ENCODE measurements at places on chromosomes 5 and 9.

- DNase-seq = peak; percentile 89
These were observed 7.5 kb upstream of the GTF3C5 start for GRCh38 chr9:133023117-133023890.

GRCh38 chr5:54136516-54137440 lies 173.6 kb downstream of the ARL15 start:
- DNase-seq = no peak

- no peak for DNase-seq
These were observed 11.0 kb downstream of the TMEM268 start for GRCh38 chr9:114621975-114622609.

DNA sequence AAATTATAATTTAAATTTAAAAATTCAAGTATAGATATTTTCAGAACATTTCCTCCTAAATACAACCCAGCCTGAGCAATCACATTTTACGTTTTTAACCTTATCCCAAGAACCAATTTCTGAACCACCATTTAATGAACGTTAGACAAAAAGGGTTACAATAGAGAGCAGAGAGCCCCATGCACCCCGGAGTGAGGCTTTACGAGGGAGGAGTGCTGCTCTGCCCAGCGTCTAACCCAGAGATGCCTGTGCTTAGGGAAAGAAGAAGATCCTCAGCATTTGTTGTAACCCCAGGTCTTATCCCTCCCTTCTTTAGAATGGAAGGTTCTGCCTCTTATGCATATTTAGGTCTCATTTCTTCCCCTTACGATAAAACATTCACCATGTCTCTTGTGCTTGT lies 169.1 kb downstream of the ICE1 start:
- DNase-seq = no peak

GRCh38 chr9:131693651-131694597 lies 46.0 kb downstream of the RAPGEF1 start:
- no peak for DNase-seq

DNA sequence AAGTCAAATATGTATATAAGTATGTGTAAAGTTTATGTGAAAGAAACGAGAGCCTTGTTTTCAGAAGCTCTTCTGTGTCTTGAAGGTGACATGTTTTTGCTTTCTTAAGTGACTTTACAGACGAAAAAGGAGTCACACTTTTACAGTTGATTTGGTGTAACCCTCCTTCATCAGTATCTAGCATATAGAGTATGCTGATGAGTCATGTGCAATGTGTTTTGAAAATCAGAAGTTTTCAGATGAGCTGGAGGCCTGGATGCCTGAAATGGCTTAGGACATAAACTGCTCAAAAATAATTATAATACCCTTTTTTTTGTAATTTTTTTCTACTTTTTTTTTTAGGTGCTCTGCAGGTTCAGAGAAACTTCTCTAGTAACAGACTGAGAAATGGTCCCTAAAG lies 209.5 kb downstream of the CD180 start:
- DNase-seq = no peak

DNA sequence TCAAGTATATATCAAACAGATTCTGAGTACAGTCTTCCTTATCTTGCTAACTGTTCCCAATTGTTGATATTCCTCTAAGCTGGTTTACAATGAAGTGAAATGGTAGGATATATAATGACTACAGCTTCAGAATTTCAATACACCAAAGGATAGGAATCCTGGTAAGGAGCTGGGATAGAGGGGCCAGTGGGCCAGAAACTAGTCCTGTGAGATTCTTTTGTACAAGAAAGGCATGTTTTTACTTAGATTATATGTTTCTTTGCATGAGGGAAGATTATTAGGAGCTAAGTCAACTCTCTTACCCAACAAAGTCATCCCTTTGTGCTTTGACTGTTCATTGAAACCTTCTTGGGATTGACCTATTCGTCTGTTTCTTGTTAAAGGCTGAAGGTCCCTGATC lies 435.7 kb downstream of the PLK2 start:
- DNase-seq = no peak

DNA sequence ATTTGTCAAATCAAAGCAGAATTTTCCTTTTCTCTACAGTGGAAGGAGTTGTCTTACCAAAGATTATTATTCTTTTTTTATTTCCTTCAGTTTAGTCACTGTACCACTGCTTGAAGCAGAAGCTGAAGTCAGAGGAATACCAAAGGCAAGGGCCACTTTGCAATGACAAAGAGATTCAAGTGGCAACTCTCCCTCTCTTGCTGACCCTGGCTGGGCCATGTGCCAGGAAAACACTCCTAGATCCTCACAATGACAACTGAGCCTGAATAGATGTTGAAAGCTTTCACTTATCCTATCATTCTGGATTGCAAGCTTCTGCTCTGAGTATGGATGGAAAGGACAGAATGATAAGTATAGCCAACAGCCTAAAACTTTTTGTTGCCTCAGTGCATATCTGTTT lies 618.3 kb downstream of the NR2F1-AS1 start:
- DNase-seq = no peak

- DNase-seq = no peak
These were observed 3.1 kb upstream of the DMAC1 start for GRCh38 chr9:7802666-7803065.

DNA sequence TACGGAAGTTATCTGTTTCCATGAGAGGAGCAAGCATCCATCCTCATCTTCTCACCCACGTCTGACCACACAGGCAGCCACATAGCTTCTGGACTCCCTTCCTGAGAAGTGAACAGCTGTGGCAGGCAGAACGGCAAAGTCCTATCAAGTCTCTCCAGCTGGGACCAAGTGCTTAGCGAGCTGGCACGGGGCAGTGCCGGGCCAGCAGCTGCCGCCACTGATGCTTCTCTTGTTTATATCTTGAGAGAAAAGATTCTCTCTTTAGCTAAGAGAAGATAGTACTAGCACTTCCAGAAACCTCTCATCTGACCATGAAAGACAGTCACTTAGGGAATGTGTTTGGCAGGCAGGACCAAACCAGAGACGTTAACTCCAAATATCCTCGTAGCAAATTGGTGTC lies 37.2 kb downstream of the PLAC8L1 start:
- no peak for DNase-seq

DNA sequence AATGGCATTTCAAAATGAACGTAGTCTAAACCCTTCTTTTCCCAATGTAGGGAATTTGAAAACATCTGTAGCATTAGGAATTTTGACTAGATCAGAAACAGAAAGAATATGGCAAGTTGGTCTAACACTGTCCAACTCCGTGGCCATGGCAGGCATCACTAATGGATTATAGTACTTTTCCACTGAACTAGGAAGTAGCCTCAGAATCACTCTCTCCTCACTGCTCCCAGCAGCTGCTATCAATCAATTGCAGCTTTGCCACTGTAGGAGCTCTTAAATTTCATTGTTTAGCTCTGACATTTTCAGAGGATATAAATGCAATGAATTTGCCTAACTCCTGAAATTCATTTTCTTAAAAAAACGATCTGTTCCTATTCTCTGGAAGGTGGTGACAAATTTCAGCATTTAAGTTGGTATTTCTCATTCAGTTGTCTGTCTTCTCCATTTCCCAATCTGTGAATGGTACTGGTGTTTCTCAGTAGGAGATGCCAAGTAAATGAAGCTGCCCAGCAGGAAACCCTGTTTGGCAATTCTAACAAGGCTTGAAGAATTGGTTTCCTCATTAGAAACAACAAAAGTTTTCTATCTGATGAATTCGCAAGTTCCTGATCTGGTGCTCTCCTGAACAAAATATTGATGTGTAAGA lies 64.7 kb downstream of the TLR4 start:
- DNase-seq = no peak

DNA sequence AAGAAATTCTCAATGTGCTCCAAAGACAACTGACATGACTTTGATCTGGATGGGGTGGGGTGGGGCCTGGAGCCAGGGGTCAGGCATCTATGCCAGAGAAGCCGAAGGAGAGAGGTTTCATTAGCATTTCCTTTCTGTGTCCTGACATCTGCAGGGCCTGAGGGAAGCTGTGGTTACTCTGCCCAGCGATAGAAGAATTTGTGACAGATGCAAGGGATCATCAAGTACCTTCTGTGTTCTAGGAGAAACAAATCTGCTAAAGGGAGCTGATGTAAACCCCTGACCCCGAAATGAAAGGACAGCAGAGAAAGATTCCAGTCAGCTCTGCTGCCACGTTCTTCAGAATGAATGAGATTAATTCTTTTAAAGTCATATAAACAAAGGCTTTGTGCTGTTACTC lies 335.7 kb downstream of the PRELID2 start:
- DNase-seq = no peak

GRCh38 chr9:123368536-123369153 lies 12.6 kb downstream of the CRB2 start:
- DNase-seq = no peak

DNA sequence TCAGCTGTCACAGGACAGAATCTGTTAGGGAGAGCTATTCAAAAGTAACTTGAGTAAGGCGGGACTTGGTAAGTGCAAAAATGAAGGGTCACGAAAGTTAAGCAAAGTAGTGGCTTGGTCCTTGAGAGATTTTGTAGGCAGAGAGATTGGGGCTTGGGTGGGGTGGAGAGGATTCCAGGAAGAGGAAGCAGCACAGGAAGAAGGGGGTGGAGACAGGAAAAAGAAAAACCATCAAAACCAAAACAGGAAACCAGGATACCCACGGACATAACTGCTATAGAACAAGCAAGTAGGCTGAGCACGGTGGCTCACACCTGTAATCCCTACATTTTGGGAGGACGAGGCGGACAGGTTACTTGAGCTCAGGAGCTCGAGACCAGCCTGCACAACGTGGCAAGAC lies 3.7 kb downstream of the ROPN1L start:
- peak; percentile 77 for DNase-seq

DNA sequence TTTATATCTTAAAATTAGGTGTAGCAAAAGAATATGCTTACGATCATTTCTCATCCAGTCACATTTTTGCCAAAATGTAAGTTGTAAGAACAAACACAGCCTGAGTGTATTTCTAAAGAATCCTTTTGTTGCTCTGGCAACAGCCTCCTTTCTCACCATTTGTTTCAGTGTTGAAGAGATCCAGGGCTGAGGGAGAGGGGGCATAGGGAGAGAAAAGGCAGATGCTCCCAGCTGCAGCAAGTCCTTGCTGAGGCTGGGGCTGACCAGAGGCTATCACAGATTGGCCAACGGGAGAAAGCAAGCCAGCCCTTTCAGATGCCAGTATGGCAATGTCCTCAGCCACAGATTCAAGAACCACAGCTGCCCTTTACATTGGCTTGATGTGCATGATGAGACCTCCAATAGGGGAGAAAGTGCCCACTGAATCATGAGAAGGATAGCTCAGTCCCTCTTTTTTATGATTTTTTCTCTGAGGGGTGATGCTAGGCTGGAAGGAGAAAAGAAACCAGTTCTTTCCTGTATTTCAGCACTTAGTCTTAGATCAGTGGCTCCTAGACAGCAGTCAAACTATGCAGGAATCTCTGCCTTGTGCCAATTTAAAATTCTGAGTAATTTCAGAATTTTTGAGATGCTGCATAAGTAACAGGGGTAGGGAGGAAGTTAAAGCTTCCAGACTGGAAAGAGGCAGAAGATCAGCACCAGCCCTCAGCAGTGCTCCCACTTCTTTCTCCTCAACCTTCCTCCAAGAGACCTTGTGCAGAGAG lies 142.1 kb downstream of the LHFPL2 start:
- no peak for DNase-seq

DNA sequence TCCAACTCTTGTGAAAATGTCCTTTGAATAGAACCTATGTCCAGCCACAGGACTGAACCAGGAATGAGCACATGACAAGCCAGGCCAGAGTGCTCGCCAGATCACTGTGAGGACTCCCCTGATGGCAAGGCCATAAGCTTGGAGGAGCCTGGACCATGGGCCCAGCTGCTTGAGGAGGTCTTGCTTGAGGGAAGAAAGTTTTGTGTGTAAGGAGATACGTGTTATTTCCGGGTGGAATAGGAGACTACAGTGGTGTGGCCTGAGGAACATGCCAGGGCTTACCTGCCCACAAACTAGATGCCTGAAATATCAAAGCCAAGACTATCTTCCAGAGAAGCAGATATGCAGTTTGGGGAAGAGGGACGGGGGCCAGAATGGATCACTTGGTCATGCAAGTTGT lies 84.7 kb downstream of the LIFR start:
- DNase-seq = no peak

- DNase-seq = no peak
These were observed 189.7 kb downstream of the PSAT1 start for GRCh38 chr9:78486661-78487060.

GRCh38 chr5:107616213-107616612 lies 54.5 kb downstream of the EFNA5 start:
- DNase-seq = no peak

DNA sequence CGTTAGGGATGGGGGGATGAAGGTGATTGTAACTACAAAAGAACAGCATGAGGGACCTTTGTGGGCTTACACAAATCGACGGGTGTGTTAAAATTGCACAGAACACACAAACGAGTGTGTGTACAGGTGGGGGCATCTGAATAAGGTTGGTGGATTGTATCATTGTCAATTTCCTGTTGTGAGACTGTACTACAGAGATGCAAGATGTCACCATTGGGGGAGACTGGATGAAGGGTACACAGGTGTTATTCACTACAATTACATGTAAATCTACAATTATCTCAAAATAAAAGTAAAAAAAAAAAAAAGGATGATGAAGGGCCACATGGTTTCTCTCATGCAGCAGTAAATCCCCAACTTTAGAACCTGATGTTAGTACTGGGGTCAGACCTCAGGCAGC lies 31.4 kb upstream of the PHYKPL start:
- DNase-seq = no peak

- DNase-seq = no peak
These were observed 521.9 kb downstream of the TLE4 start for GRCh38 chr9:80093695-80094094.

DNA sequence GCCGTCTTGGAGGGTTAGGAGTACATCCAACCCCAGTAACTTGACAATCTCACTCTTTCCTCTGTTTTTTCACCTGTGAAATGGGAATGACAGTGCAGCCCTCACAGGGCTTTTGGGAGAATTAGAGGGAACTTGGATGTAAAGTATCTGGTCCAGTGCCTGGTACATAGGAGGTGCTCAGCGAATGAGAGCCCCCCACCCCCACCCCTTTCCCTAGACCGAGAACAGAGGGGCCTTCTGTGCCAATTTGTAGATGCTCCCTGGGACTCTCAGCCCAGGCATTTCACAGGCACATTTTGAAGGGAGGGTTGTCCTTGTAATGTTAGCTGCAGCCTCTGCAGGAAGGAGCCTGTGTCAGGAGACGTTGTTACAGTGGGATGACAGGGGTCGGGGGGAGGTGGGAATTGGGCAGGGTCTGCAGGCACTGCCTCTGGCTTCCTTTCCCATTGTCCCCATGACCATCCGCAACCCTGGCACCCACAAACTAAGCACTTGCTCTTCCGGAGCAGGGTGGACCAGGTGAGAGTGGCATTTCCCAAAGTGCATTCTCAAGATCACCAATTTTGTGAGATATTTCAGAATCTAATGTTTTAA lies 47.0 kb downstream of the AMBP start:
- DNase-seq = peak; percentile 40

- DNase-seq = no peak
These were observed 19.8 kb downstream of the NSA2 start for GRCh38 chr5:74786851-74787250.

GRCh38 chr5:2511126-2511525 lies 240.4 kb downstream of the IRX2 start:
- no peak for DNase-seq
